ENCODE measurements at places on chromosomes 2 and 18. TPM values are rescaled to one million over a fixed set of nuclear protein-coding genes. Genes with fewer than 3 reads are reported as not detected.

- H3K4me3 ChIP-seq = no peak overlapping the region
- H3K27me3 ChIP-seq = no peaks in the 10 kb centered on the region
- H3K4me1 ChIP-seq = no peaks in the 10 kb centered on the region
- no peak overlapping the region for H3K27ac ChIP-seq
- DNase-seq = no peak
Measured at GRCh38 chr2:18406219-18406618, 154.2 kb downstream of the RDH14 start.

DNA sequence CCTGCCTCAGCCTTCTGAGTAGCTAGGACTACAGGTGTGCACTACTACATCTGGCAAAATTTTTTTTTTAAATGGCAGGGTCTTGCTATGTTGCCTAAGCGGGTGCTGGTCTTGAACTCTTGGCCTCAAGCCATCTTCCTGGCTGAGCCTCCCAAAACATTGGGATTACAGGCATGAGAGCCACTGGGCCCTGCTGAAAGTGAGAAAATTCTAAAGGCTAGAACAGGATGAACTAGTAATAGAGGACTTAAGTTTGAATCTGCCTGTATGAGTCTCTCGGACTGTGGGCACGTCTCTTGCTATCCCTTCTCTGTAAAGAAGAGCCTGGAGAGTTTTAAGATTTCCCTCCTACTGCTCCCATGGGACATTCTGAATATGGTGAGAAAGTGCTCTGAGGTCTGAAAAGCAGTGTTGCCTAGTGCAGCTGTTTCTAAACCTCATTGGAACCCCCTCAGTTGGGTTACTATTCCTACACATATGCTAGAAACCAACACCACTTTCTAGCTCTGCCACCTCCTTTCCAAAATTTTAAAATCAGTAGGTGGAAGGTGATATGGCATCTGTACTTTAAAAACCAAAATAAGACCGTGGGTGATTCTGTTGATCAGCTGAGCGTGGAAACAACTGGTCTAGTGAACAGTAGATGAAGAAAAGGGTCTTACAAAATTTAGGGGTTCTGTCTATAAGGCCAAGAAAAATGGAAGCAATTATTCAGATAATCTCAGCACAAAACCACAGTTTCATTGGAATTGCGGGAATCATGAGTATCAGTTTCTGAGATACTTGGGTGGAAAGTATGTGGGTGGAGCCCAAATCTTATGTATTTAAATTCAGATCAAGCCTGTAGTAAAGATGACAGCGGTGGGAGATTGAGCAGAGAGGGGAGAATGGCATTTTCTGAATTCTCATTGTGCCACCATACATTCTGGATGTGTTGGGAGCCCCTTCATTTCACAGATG lies 259.8 kb upstream of the CXCR4 start:
- no peaks in the 10 kb centered on the region for H3K27me3 ChIP-seq
- no peak overlapping the region for H3K27ac ChIP-seq
- DNase-seq = no peak
- H3K36me3 ChIP-seq = no peaks in the 10 kb centered on the region
- no peak overlapping the region for H3K4me3 ChIP-seq

DNA sequence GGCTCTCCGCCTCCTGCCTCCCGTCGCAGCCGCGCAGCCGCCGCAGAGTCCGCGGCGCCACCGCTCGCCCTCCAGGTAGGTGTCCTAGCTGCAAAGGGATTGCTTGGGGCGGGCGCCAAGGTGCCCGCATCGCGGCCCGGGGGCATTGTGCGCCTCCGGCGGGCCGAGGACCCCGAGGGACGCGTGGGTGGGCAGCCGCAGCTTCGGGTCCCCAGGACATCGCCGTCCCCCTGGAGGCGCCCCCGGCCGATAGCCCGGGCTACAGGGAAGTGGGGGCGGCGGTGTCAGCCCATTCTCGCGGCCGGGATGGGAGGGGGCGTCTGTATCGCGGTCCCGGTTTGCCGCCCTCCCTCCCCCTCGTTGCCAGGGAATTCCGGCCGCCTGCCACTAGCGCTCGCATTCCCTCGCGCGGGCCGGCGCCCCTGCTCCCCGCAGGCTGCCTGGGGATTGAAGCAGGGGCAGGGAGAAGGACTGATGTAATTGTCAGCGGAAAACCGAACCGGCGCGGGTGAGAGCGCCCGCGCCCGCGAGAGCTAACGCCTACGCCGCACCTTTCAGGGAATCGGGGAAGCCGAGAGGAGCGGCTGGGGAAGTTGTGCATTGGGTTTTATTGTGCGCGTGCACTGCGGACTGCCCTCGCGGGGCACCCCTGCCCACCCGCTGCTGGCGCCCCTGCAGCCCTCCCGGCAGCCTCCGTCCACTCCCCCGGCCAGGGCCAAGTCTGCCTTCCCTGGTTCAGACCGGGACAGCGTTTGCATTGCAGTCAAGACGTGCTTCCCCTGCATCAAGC lies 483 bp downstream of the OSBPL6 start:
- H3K4me3 ChIP-seq = peak overlapping the region; percentile 68
- H3K36me3 ChIP-seq = no peaks in the 10 kb centered on the region
- H3K27me3 ChIP-seq = peaks cover 40% of the 10 kb centered on the region
- H3K27ac ChIP-seq = no peak overlapping the region

DNA sequence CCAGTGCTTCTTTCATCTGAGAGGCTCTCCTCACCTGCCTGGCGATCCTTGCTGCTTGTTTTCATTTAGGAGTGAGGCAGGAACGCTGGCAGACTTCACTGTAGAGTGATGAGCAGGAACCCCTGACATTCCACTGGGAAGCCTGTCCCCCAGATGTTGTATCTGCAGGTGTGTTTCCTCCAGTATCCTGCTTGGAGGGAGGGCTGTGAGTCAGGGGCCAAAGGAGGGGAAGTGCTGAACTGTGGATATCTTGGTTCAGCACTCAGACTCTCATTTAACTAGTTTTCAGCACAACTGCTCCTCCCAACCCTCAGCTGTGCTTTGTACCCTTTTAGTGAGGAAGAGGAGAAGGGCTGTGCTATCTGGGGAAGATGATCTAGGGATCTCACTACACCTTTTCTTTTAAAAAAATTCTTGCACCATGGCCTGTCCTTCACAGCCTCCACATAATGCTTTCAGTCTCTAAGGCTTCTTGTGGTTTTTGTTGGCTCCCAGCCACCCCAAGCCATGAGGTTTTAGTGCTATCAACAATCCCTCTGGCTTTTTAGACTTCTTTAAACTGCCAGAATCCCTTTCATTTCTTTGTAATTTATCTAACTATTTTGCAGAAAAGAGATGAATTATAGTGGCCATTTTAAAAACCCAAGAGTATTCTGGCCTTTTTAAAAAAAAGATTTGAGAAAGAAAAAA lies 11.2 kb downstream of the ANKAR start:
- no peak for DNase-seq
- H3K4me3 ChIP-seq = no peak overlapping the region
- no peak overlapping the region for H3K27ac ChIP-seq

DNA sequence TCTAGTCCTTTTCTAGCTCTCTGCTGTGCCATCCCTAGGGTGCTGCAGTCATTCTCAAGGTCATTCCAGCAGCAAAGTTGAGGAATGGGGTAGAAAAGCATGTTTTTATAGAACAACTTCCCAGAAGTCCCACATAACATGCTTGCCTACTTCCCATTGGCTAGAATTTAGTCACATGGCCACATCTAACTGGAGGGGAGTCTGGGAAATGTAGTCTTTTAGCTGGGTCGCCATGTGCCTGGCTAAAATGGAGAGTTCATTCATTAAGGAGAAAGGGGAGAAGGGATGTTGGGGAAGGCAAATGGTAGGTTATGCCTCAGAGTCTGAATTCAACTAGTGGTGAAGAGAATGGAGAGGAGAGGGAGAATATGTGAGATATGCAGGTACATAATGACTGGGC lies 85.7 kb downstream of the SLC4A3 start:
- DNase-seq = no peak
- no peaks in the 10 kb centered on the region for H3K4me1 ChIP-seq
- H3K27ac ChIP-seq = no peak overlapping the region
- no peaks in the 10 kb centered on the region for H3K36me3 ChIP-seq

- no peak for DNase-seq
- H3K27me3 ChIP-seq = no peaks in the 10 kb centered on the region
- no peak overlapping the region for H3K4me3 ChIP-seq
- H3K4me1 ChIP-seq = no peaks in the 10 kb centered on the region
Measured at GRCh38 chr2:239961662-239962613, 63.2 kb downstream of the NDUFA10 start.

DNA sequence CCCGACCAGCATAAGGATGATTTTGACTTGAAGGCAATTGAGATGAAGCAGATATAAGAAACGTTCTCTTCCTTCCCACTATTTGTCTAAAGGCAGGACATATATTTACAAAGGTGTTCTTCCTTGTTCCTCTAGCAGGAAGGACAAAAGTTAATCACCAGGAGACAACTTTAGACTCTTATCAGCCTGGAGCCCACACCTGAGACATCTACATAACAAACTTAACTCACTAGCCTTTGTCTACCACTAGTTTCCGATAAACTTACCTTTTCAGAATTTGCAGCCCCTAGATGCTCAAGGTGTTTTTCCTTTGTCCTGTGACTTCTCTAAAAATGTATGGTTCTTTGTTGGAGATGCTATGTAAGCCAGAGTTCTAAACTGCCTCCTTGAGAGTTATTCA lies 1047.8 kb upstream of the NXPH2 start:
- no peak overlapping the region for H3K27ac ChIP-seq
- H3K4me1 ChIP-seq = no peaks in the 10 kb centered on the region
- H3K36me3 ChIP-seq = no peaks in the 10 kb centered on the region
- H3K4me3 ChIP-seq = no peak overlapping the region

- no peaks in the 10 kb centered on the region for H3K36me3 ChIP-seq
- H3K4me3 ChIP-seq = peak overlapping the region; percentile 38
- H3K4me1 ChIP-seq = no peaks in the 10 kb centered on the region
- H3K27ac ChIP-seq = no peak overlapping the region
- DNase-seq = peak; percentile 15
Measured at GRCh38 chr2:49973917-49974368, 819.6 kb upstream of the FSHR start.

- no peak for DNase-seq
- no peak overlapping the region for H3K27ac ChIP-seq
- no peaks in the 10 kb centered on the region for H3K27me3 ChIP-seq
- no peak overlapping the region for H3K4me3 ChIP-seq
- no peaks in the 10 kb centered on the region for H3K4me1 ChIP-seq
Measured at GRCh38 chr18:13268158-13269012, 49.8 kb downstream of the LDLRAD4 start.

DNA sequence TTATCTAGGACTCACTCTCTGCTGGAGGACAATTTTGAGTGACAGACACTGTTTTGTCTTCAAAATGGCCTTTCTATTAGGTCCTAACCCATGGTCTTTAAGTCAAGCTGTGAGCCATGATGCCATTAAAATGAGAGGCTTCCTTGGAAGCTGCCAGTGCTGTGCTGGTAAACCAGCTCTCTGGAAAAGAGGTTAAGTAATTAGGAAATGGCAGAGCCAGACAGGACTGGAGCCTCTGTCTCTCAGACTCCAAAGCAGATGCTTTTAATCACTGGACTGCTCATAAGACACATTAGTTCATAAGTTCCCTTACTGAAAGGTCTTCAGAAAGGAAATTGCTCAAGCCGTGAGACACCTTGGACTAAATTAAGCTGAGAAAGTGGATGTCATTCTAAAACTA lies 25.8 kb upstream of the LHCGR start:
- DNase-seq = no peak
- H3K4me3 ChIP-seq = no peak overlapping the region
- no peaks in the 10 kb centered on the region for H3K27me3 ChIP-seq
- H3K27ac ChIP-seq = no peak overlapping the region
- no peaks in the 10 kb centered on the region for H3K36me3 ChIP-seq
- no peaks in the 10 kb centered on the region for H3K4me1 ChIP-seq

DNA sequence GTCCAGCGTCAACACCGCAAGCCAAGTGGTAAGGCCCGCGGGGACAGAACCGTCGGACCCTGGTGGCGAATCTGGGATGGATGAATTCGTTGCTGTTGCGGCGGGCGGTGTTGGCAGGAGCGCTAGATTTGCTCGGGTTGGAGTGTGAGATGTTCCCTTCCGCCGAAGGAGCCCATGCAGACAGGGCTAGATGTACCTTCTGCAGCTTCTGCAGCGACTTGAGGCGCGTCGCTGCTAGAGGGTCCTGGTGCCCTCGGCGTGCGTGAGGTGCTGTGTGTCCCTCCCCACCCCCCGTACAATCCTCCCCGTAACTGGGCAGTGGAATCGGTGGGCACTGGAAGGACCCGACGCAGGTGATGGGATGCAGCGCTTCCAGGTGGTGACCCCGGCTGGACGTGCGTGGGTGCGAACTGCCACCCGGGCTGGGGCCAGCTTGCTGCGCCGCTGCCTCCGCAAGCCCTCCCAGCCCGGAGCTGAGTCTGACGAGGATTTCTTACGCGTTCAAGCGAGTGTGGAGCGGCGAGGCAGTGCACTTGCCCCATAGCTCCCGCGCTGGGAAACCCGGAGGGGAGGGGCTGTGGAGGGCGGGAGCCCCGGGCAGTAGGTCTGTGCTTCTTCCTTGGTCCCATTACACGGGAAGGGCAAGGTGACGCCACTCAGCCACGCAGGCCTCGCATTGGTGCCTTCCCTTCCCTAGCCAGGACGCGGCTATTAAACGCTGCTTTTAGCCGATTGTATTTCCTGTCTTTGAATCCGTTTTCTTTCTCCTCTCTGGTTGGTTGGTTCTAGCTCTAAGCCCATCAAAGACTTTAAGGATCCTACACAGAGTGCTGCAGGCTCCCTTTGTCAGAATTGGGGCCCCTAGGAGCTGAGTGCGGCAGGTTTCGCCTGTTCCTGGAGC lies 34.2 kb downstream of the CHRNA1 start:
- no peaks in the 10 kb centered on the region for H3K4me1 ChIP-seq
- peak overlapping the region; percentile 35 for H3K4me3 ChIP-seq
- no peak for DNase-seq
- no peak overlapping the region for H3K27ac ChIP-seq

AGXT gene
- 0.36 TPM for total RNA-seq

CHRNA1 gene
- not detected for total RNA-seq

RUFY4 gene
- total RNA-seq = not detected

HOXD10 gene
- total RNA-seq = not detected

OSR1 gene
- total RNA-seq = 4.4 TPM
